GM04504 (cell line): ENCODE measurements at places on chromosomes 1 and 21.
A peak's percentile ranks its signal among the peaks of the same experiment; 100 is the strongest.

DNA sequence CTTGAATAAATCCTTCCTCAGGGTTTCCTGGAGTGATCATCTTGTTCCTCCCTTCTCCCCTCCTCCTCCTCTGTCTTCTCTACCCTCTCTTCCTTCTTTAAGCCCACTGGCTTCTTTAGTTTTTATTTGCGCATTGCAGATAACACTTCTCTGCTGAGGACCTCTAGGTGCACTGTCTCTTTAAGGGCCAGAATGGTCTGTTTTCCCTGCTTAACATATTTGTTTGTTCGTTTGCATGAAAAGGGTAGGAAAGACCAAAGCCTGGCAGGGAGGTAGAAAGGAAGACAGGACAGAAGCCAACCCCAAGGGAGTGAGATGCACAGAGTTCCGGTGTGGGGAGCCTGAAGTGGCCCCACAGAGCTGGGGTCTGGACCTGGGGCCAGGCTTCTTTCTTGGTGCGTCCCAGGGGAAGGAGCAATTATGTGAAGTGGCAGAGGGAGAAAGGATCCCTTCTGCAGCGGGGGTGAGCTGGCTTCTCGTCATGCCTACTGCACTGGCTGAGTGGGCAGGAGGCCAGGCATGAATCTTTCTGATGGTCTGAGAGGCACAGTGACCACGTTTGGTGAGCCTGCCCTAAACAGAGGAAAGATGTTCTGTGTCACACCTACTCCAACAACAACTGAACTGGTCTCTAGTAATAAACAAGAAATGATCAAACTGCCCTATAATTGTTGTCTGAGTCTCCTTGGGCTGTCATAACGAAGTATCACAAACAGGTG, 232.7 kb downstream of the KCNJ6 start:
- DNase-seq = no peak

DNA sequence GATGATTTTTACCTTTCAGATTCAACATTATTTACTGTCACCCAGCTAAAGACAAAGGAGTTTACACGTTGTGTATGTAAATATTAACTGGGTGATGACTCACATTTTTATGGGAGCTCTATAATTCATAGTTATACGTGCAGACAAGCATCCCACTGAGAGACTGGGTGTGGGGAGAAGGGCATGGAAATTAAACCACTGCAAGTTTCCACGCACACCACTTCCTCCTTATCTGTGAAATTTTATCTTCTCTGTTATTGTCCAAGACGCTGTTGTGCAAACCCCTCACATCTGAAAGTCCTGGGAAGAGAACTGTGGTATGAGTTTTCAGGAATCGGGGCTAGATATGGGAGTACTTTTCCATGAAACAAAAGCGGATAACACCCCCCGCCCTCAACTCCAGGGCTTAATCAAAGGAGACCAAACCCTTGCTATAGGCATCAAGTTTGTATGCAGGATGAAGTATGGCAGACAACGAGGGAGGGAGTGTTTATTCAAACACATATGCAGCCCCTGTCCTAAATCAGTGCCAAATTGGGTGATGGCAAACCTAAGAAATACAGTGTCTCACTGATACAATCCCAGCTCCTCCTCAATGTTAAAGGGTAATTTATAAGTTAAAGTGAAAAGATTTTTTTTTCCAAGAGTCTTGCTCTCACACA, 23.3 kb upstream of the DPT start:
- DNase-seq = no peak

DNA sequence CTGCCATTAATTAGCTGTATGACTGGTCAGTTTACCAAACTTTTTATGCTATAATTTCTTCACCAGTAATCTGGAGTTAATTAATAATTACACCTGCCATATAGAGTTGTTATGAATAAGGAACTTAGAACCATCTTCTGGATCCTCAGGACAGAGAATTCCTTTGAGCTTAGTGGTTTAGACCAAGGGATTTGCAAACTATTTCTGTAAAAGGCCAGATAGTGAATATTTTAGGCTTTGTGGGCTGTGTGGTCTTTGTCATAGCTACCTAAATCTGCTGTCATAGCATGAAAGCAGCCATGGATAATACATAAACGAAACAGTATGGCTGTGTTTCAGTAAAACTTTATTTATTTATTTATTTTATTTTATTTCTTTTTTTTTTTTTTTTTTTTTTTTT, 9.0 kb downstream of the TIMM17A start:
- no peak for DNase-seq

GRCh38 chr1:231693361-231694074, 66.9 kb downstream of the DISC1 start:
- DNase-seq = no peak

DNA sequence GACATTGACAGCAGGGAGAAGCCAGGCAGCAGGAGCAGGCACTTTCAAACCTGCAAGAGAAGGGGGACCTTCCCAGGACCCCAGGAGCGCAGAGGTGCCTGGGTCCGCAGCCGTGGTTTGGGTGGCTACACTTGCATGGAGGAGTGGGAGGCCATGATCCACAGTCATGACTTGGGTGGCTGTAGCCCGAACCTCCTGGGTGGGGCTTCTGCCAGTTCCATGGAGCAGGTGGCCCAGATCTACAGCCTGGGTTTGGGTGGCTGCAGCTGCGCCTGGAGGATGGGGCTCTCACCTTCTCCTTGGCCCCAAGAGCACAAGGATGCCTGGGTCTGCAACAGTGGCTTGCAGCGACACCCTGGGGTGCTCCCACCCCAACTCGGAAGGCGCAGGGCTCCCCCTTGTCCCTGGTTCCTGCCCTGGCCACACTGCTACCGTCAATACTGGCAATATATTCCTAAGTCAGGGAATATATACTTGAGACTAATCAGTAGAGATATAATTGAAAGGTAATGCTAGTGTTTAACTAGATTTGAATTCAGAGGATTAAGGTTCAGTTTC, 2.3 kb upstream of the OR6K6 start:
- no peak for DNase-seq

GRCh38 chr1:94949681-94950661, 23.1 kb upstream of the CNN3 start:
- no peak for DNase-seq

DNA sequence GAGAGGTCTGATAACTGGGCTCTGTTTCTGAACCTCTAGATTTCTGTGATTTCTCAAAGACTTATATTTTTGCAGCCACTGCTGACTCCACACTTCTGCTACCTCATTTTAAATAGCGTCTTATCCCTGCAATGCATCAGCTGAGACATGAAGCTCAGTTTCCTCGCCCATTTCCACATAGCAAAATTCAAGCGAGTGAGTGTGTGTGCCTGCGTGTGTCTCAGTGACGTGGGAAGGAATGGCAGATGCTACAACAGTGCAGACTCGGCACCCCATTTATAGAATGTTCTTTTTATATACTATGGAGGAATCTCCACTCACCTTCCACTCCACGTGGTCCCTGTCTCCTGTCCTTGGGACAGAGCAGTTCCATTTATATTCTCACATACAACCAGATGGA, 35.7 kb downstream of the ZMYND12 start:
- no peak for DNase-seq

DNA sequence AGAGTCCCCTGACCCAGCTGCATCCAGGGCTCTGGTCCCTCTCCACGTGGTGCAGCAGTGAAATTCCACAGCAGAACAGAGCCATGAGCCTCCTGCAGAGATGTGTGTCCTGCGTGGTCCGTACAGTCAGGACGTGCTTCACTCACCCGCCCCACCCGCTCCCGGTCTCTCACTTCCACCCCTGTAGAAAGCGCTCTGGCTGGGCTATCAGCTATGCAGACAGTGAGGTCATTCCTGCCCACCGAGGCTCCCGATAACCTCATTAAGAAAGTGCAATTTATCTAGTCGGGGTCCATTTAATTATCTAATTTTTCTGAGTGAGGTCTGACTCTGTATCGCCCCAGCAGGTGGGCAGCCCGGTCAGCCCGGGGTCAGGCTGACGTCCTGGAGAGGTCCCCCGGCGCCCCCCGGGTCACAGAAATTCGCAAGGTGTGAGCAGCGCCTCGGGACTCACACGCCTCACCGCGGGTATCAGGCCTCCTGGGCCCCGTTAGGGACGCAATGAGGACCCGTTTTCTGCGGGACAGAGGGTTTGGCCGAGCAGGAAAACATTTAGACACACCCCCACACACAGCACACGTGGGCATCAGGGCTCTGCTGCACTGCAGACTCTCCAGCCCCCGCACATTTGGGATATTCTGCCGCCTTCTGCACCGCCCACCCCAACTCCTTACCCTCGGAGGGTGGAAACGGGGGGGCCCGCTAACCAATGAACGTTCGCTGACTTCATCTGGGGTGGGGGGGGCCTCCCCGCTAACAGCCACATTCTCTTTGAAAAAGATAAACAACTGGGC, 76.7 kb downstream of the PRDM16 start:
- DNase-seq = no peak

- DNase-seq = no peak
Measured at GRCh38 chr1:231177936-231178335, 16.1 kb downstream of the TRIM67 start.

DNA sequence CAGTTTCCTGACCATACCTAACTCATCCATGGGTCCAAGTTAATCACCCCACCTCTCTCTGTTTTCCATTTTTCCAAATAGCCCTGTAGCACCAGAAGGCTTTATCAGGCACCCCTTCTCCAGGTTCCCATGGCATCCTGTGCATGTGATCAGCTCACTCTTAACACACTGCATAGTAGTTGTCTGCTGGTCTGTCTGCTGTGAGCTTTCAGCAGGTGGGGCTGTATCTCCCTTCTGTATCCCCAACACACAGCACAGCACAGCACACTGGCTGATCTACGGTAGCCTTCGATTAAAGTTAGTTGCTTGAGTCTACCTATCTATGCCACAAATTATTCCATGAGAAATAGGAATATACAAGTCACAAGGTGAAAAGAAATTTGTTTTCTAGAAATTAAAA, 54.3 kb upstream of the C1orf198 start:
- DNase-seq = no peak

DNA sequence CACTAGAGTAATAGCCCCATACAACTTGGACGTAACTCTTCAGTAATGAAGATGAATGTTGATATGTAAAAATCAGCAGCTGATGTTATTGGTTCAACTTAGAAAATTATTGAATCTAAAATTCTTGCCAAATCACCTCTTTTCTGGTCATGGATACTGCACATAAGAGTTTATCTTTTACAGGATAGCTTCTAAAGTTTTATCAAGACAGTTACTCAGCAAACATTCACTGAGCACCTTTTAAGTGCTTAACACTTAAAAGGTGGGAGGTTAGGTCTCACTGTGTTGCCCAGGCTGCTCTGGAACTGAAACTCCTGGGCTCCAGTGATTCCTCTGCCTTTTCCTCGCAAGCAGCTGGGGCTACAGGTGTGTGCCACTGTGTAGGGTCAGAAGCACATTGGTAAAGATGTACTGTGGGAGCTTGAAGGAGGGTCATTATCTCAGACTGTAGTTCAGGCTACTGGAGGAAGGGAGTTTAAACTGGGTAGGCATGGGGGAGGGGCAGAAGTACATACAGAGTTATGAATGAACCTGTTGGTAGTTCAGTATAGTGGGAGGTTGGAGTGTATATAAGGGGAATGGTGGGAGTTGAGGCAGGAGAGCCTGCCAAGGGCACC, 2.0 kb downstream of the MPZL1 start:
- DNase-seq = no peak

- DNase-seq = no peak
Measured at GRCh38 chr1:53332833-53333232, 5.0 kb upstream of the LRP8 start.

DNA sequence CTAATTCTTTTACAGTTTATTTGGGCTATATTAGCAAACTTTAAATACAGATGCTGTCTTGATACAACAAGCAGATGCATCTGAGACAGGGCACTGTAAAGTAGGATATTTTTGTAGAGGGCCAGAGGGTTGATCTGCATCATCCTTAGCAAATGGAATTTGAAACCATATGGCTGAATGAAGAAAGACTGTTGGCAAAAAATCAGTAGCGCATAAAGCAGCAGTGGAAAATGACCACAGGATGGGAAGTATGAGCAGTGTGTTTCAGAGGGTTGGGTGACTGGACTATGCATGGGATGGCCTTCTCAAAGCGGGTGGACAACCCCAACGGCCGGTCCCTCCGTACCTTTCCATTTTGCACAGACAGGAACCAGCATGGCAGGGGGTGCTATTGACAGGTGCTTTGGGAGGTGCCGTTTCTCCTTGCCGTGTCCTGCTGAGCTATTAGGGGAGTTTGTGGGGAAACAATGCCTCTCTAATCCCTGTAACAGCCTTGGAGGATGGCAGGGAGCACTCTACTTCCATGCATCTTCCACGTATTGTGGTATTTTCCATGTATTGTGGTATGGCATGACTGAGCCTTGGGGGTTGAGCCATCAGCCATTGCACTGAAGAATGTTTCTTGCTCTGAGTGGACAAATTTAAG, 5.9 kb downstream of the LRRC8B start:
- no peak for DNase-seq

GRCh38 chr1:236175642-236176336, 33.5 kb downstream of the GPR137B start:
- no peak for DNase-seq

DNA sequence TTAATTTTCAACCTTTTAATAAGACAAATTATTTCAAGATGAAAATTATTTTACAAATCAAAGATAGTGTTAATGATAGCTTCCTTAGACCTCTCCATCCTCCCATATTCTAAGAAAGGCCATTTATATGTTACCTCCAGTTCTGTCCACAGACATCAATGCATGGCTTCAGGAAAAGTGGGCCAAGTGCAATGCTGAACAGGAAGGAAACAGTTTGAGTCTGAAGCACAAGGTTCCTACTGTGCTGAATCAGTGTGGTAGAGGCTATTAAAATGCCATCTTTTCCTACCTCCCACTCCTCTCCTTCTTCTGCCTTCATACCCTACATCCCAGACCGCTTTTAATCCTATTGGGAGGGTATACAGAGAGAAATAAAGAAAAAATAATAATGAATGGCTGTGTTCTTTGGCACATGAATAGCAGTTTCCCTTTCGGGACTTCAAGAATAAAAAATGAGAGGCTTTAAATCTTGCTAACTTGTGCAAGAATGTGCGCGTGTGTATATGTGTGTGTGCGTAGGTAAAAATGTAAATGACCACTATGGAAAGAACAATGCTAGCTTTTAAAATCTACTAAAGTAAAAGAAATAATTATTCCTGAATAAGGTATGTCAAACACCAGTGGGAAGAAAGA, 62.6 kb upstream of the C1orf105 start:
- DNase-seq = no peak

GRCh38 chr1:188170935-188171334, 1342.2 kb downstream of the PLA2G4A start:
- DNase-seq = no peak

- peak; percentile 99 for DNase-seq
Measured at GRCh38 chr21:38323721-38324531, 67.1 kb downstream of the KCNJ15 start.

- DNase-seq = no peak
Measured at GRCh38 chr1:81936853-81937252, 136.1 kb downstream of the ADGRL2 start.

- no peak for DNase-seq
Measured at GRCh38 chr1:232182236-232182635, 447.7 kb downstream of the SIPA1L2 start.
